ENCODE measurements at places on chromosomes 3 and 15.

- no peak for DNase-seq
Observed at GRCh38 chr3:97504463-97504862, 260.1 kb upstream of the ARL6 start.

DNA sequence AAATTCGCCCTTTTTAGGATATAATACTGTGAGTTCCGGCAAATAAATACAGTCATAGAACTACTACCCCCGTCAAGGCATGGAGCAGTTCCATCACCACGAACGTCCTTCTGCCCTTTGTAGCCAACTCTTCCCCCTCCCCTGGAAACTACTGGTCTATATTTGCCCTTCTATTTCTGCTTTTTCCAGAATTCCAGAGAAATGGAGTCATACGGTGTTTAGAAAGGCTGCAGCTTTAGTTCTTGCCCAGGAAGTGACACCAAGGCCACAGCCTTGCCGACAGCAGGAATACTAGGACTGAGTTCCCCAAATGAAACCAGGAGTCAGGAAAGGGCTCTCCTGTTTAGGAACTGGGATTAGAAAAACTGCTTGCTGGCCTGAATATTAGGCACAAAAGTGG, 291.2 kb downstream of the FAM43A start:
- DNase-seq, result no peak

GRCh38 chr15:94535298-94536048, 304.1 kb downstream of the MCTP2 start:
- DNase-seq, result no peak

- DNase-seq, result no peak
Observed at GRCh38 chr15:71304681-71305080, 189.4 kb downstream of the THSD4 start.

- no peak for DNase-seq
Observed at GRCh38 chr15:24766511-24767133, 91.0 kb downstream of the NPAP1 start.

GRCh38 chr15:90729261-90729660, 12.1 kb downstream of the BLM start:
- DNase-seq, result no peak

DNA sequence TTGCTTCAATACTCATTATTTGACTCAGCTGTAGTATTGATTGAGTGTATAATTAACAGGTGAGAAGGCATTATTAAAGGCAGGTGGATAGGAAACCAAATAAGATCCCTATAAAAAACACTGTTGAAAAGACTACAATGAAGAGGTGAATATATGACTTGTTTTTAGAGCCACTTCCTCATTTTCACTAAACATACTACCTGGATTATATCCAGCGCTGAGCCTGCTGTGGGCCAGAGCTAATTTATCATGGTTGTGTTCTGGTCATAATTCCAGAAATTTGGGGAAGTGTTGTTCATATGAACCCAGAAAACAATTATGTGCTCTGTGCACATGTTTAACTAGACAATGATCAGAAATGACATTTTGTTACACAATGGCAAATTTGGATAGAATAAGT, 235.3 kb upstream of the MME start:
- no peak for DNase-seq

DNA sequence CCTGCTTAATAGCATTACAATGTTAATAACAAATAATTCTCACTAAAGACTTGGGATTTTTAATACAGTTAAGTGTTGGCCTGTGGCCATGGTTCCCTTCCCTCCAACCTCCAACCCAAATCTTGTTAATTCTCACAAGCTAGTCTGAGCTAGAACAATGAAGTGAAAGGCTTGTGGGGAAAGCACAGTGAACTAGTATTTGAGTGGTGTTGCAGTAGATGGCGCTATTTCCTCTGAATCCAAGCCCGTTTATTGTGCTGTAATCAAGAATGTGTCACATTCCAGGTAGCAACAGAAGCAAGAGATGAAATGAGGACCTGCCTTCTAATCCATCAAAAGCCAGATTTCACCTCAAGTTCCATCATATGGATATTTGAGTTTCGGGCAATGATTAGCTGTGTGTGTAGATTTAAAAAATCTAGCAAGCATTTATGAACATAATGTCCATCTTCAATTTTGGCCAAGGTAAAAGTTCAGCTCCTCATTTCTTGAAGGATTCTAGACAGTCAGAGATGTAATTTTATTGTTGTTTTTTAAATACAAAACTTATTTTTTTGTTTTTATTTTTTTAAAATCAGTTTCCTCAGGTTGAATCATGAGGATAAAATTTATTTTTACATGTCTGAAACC, 160.7 kb downstream of the SQOR start:
- DNase-seq, result no peak

DNA sequence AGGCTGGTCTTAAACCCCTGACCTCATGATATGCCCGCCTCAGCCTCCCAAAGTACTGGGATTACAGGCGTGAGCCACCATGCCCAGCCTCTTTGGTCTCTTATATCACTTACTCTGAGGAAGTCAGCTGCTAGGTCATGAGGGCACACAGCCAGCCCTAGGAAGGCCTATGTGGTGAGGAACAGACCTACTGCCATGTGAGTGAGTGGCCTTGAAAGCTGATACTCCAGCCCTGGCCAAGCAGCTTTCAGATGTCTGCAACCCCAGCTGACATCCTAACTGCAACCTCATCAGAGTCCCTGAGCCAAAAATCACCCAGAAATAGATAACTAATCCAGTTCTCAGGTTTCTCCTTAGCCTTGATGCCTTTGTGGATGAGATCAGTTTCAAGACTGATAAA, 224.3 kb downstream of the EDEM1 start:
- no peak for DNase-seq

GRCh38 chr3:171967137-171967783, 72.1 kb upstream of the FNDC3B start:
- DNase-seq, result no peak

DNA sequence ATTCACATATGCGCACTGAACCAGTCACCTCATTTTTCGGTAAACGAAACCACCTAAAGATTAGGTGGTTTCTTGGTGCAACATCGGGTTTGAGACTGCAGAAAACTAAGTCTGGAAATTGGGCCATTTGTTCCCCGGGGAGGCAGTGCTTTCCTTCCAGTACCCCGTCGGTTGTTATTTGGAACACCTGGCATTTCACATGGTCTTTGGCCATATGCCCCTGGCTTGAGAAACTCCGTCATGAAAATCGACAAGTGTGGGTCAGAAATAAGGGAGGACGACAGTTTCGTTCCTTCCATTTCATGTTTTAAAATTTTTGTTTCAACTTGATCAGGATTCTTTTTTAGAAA, 544 bp upstream of the GATM start:
- DNase-seq, result no peak

DNA sequence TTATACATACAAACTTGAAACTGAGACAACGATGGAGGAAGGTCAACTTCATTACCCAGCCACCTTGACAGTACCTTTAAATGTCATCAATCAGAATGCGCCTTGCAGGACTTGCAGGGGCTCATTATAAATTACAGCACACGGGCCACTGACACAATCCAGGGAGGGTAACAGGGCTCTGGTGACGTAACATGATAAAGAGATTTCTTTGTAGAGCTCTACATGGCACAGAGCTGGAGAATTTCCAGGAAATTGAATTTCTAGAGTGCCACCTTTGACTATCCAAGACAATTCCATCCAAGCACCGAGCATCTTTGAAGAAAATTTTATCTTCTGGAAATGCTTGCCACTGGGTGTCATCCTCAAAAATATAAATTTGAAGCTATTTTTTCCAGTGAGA, 486.0 kb downstream of the FOXP1 start:
- no peak for DNase-seq

- no peak for DNase-seq
Observed at GRCh38 chr15:70555713-70556112, 207.6 kb downstream of the UACA start.

DNA sequence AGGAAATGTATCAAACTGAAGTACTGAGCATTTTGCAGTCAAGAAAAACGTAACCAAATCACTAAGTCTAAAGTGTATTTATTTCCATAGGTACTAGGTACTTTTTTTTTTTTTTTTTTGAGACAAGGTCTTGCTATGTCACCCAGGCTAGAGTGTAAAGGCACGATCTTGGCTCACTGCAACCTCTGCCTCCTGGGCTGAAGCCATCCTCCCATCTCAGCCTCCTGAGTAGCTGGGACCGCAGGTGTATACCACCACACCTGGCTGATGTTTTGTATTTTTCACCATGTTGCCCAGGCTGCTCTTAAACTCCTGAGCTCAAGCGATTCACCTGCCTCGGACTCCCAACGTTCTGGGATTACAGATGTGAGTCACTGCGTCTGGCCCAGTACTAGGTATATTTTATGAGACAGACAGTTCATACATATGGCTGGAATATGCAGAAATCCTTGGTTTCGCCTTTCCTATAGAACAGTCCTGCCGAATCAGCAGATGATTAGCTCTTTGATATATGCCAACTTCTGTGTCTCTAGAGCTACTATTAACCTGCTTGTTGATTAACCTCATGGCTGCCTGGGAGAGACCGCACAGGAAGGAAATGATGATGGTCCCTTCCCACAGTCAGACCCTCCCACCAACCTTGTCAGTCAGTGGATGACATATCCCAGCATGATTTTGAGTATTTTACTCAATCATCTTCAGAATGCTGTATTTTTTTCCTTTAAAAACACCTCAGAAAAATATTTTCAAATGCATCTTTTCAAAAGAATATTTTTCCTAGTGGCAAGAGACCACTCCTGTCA, 32.3 kb downstream of the TMOD3 start:
- DNase-seq, result peak; percentile 23

- DNase-seq, result no peak
Observed at GRCh38 chr3:14783480-14784086, 35.2 kb upstream of the FGD5 start.

DNA sequence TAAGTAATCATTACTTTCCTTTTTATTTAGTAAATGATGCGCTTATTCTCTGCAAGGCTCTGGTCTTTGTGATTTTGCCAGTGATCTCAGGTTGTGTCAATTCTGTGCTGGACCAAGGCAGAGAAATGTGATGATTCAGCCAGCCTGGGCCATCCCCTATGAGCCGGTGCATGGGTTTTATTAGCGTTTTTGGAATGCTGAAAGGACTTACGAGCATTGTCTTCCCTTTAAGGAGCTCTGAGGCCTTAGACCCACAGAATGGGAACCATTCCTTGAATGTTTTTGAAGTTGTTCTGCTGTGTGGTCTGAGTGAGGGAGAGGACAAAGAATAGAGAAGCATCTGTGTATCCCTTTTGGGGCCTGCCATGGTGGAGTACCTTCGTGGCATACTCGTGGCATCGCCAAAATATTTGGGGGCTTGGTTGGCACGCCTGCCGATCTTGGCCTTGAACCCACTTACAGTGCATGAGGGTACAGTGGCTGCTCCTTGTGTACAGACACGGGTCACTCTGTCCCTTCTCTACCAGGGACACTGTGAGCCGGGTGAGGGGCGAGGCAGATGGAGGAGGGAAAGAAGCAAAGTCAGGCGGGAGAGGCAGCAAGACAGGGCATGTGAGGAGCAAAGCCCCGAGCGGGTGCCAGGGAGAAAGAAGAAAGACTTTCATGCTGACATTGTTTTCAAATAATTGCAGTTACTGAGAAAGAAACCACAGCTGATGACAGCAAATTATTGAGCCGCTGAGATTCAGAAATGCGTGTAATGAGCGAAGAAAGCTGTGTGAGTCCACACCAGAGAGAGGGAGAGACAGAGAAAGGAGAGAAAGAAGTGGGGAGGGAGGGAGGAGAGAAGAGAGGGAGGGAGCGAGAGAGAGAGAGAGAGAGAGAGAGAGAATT, 269.4 kb upstream of the RGMA start:
- DNase-seq, result no peak

GRCh38 chr15:96622714-96623113, 292.2 kb downstream of the NR2F2 start:
- DNase-seq, result no peak

- no peak for DNase-seq
Observed at GRCh38 chr15:48177383-48177765, 721 bp downstream of the MYEF2 start.

DNA sequence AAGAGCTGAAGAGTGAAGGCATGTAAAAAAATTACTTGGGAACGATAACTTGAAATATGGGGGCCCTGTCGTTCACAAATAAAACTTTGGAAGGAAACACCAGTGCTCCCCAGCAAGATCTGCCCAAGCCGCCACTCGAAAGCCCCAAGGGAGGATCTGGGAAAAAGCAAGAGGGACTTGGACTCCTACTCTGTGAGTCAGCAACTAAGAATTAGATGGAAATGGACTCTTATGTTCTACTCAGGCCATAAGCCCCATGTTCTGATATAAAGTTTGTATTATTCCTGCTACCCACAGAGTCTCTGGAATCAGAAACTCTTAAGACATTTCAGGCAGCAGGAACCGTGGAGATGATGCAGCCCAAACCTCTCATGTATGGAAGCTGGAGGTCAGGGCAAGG, 75.7 kb downstream of the ITGB5 start:
- DNase-seq, result no peak

- DNase-seq, result no peak
Observed at GRCh38 chr15:48993380-48993779, 29.7 kb upstream of the SHC4 start.

- DNase-seq, result no peak
Observed at GRCh38 chr3:181174022-181174421, 184.5 kb upstream of the DNAJC19 start.

DNA sequence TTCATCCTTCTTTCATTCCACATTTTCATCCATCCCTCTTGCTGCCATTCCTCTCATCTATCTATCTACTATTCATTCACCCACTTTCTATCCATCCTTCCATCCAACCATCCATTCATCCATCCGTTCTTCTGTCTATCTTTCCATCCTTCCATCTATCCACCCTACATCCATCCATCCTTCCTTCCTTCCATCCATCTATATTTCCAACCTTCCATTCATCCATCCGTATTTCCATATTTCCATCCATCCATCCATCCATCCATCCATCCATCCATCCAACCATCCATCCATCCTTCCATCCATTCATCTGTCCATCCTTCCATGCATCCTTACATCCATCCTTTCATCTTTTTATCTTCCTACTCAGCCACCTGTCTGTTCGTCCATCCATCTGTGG, 14.0 kb downstream of the SLC6A20 start:
- DNase-seq, result no peak

DNA sequence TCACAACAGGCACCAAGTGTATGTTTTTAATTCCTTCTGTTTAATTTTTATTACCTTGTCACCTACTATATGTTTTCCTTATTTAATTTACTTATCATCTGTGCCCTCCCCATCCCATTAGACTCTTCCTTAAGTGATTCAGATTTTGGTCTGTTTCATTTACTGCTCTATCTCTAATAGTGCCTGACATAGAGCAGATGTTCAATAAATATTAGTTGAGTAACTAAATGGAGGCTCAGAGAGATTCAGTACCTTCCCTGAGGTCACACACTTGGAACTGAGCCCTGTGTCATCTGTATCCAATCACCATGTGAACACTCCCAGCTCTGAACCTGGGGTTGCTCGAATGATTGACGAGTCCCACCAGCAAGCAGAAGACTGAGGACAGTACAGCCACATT, 318.1 kb upstream of the WNT5A start:
- DNase-seq, result no peak

GRCh38 chr3:152253514-152253913, 15.2 kb upstream of the MBNL1 start:
- no peak for DNase-seq
